ENCODE measurements at places on chromosomes 7 and 10.

DNA sequence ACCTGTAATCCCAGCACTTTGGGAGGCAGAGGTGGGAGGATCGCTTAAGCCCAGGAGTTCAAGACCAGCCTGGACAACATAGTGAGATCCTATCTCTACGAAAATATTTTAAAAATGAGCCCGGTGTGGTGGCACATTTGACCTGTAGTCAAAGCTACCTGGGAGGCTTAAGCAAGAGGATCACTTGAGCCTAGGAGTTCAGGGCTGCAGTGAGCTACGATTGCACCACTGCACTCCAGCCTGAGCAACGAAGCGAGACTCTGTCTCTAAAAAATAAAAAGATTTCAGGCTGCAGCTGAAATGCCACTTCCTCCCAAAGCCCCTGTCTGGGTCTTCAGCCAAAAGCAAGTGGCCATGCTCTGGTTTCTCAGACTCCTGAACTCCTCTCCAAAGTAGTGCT is 38.7 kb upstream of the CARD11 start:
- no peak for DNase-seq

GRCh38 chr7:116224492-116225098 is 14.3 kb downstream of the TES start:
- no peak for DNase-seq

GRCh38 chr7:50037086-50037485 is 56.0 kb downstream of the ZPBP start:
- no peak for DNase-seq

- no peak for DNase-seq
Measured at GRCh38 chr10:70096016-70096704, 36.5 kb downstream of the AIFM2 start.

DNA sequence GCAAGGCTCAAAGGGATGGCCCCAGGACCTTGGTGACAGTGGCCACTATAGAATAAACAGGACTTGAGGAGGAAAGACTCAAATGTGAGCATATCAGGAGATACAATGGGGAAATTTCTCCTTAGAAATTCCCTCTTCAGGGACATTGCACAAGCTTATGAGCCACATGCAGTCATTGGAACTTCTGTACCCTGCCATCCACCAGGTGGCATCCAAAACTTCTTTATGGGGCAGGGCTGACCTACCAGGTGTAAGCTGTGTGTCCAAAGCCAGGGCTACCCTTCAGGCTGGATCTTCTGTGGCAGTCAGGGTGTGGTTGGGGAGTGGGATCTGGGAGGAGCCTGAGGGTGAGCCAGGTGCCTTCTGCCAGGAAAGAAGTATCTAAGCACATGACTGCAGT is 36.6 kb upstream of the LRRC18 start:
- DNase-seq, result no peak

- no peak for DNase-seq
Measured at GRCh38 chr7:108860615-108861014, 290.9 kb downstream of the DNAJB9 start.

- DNase-seq, result no peak
Measured at GRCh38 chr7:43904533-43905208, 1.7 kb downstream of the URGCP start.

Data from NCI-H1417 treated with DMSO at 0.1 percent for 48 hours (cell line).